HuH-7 (cell line): ENCODE measurements at places on chromosomes 11 and 22.
A peak's percentile ranks its signal among the peaks of the same experiment; 100 is the strongest.

- DNase-seq, result no peak
Observed at GRCh38 chr22:41368543-41369423, 13.0 kb upstream of the TEF start.

- no peak for DNase-seq
Observed at GRCh38 chr22:37578002-37578401, 1.9 kb downstream of the LGALS2 start.

DNA sequence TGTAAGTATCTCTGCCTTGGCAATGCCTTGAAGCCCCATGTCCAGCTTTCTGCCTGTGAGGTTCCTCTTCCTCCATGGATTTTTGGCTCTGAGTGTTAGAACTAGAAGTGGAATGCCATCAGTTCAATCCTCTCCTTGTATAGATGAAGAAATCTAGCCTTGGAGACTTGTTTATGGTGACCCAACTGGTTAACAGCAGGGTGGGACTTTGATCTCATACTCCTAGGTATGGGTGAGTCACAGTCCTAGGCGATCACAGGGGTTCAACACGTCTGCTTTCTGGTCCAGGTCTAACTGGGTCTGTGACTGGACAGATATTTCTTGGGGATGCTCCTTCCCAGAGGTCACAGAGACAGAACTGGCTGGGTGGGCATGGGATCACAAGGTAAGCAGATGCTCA, 9.2 kb upstream of the MTFP1 start:
- no peak for DNase-seq

- peak; percentile 94 for DNase-seq
Observed at GRCh38 chr11:587978-588380, 11.7 kb downstream of the PHRF1 start.

- peak; percentile 97 for DNase-seq
Observed at GRCh38 chr22:50599816-50600455, 657 bp upstream of the MAPK8IP2 start.

DNA sequence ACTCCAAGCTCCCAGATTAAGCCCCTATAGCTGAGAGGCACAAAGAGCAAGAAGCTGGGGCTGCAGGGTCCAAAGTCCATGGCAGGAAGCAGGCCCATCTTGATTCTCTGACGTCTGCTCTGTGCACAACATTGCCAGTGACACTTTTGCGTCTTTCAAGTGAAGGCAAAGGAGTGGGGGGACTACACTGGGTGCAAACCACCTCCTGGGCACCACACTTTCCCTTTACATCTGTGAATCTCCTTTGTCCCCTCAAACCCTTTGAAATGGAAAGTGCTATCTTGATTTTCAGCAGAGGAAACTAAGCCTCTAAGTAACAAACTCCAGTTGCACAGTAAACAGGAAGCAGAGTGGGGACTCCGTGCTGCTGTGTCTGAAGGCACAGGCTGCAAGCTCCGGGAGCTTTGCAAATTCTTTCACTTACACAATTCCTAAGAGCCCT, 428.0 kb downstream of the LARGE1 start:
- DNase-seq, result no peak

- no peak for DNase-seq
Observed at GRCh38 chr11:2760196-2760871, 60.5 kb upstream of the KCNQ1OT1 start.

- DNase-seq, result no peak
Observed at GRCh38 chr22:38964989-38965388, 7.6 kb downstream of the APOBEC3A start.

DNA sequence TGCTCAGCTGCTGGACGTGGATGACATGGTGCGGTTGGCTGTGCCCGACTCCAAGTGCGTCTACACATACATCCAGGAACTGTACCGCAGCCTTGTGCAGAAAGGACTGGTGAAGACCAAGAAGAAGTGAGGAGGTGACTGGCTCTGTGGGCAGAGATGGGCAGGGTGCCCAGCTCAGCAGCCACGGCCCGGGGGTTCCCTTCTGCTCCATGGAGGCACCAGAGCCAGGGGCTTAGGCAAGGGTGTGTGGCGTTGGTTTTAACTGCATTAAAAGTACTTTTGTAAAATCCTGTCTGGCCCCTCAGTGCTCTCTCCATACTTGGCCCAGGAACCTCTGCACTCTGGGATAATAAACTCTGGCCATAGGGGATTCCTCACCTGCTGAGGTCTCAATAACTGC, 12.6 kb downstream of the SMTNL1 start:
- no peak for DNase-seq

GRCh38 chr11:64626637-64627036, 35.6 kb downstream of the SLC22A12 start:
- no peak for DNase-seq

DNA sequence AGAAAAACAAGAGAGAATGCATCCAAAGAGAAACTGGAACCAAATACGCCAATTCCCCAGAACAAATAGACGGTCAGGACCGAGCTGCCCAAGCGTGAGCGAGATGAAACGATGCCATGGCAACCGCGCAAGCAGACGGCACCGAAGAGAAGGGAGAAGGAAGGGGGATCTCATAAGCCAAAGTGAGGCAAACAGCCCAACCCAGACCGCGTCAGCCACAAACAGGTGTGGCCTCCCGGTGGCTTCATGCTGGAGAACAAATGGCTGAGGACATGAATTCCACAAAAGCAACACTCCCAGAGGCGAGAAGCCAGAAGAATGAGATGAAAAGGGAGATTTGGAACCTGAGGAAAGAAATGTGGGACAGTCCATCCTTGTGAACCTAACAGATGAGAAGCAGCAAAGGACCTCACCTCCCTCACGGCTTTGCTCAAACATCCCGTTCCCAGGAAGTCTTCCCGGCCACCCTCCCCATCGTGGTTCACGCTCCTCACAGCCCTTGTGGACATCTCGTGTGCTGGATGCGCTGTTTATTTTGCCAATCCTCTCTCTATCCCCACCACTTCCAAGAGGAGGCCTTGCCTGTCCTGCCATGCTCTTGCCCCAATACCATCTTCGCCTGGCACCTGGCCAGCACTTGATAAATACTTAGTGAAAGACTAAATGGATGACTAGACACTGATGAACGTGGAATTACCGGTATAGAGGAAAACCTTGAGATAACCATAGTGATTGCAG, 89.1 kb upstream of the RTL6 start:
- DNase-seq, result no peak

GRCh38 chr11:46295312-46296058, 18.0 kb downstream of the CREB3L1 start:
- peak; percentile 98 for DNase-seq

DNA sequence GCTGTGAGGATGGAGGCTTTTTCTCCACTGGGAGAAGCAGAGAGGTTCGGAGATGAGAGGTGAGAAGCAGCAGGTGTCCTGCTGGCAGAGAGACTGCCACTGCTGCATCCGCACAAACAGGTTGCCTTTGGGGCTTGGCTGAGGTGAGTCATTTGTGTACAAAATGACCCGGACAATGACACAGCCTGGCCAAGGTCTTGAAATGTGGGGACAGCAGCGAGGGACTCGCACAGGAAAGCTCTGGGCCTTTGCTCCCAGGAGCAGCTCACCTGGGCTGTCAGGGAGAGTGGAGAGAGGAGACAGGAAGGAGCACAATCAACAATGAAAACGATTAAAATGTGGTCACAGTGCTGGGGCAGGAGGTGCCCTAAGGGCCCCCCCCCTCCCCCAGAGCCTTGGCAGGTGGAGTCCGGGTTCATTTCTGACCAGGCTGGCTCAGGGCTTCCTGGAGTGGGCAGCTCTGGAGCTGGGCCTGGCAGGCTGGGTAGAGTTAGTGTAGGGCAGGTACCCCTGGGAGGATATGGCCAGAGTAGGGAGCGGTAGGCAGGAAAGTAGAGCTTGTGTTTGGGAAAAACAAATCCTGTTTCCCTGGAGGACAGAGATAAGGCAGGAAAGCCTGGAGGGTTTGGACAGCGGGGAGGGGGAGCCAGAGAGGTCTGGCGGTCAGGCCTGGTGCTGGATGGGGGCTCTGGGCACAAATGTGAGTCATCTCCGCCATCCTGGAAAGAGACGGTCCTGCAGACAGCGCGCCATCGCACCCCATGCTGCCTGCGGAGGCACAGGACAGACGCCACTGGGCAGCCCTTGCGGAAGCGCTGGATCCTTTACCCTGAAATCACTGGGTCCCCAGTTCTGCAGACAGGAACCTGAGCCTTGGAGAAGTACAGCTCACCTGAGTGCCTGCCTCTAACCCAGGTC, 37.8 kb upstream of the CELSR1 start:
- peak; percentile 60 for DNase-seq
